Type B pancreatic cell (in vitro differentiated cells): ENCODE measurements at places on chromosomes 12 and 14. TPM values are rescaled to one million over a fixed set of nuclear protein-coding genes. Genes with fewer than 3 reads are reported as not detected.

Gene KRT7
- total RNA-seq, result 125 and 293 TPM in 2 replicates

Gene HOXC12
- total RNA-seq, result not detected in 2 replicates

GRCh38 chr14:32546246-32546645, 217.1 kb downstream of the AKAP6 start:
- no peak for DNase-seq

DNA sequence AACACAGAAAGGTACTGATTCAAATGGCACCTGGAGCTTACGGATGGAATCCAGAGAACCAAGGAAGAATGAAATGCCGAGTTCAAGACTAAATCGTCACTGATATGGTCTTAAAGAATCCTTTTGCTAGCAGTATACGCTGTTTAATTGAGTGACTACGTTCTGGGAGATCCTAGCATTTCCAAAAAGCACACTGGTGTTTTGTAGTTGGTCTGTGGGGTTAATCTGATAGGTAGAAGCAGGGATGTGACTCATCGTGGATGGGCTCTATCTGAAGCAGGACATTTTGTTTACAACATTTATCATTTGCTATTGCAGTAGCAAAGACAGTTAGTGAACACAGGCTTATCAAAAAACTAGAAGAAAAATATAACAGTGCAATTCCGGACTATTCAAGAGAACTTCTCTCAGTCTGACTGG, 169.2 kb upstream of the HMGA2 start:
- DNase-seq, result no peak

- DNase-seq, result no peak
Measured at GRCh38 chr14:21258005-21258888, 11.0 kb downstream of the HNRNPC start.

Gene ACOT2
- 18.1 and 18.2 TPM in 2 replicates for total RNA-seq

Gene TAS2R43
- 0.36 and 1.0 TPM in 2 replicates for total RNA-seq

GRCh38 chr12:53750812-53751335, 905 bp downstream of the CISTR start:
- DNase-seq, result no peak

GRCh38 chr12:39805651-39806050, 186.0 kb upstream of the ABCD2 start:
- no peak for DNase-seq

GRCh38 chr12:6104027-6104426, 20.4 kb downstream of the VWF start:
- no peak for DNase-seq

Gene PCED1B
- 0.41 and 0.55 TPM in 2 replicates for total RNA-seq

GRCh38 chr14:22448035-22448904, 140.8 kb downstream of the DAD1 start:
- no peak for DNase-seq

Gene KLRD1
- total RNA-seq, result 0.48 TPM in 1 of 2 replicates, not detected in the other
